ENCODE measurements at places on chromosomes 7 and 10.

DNA sequence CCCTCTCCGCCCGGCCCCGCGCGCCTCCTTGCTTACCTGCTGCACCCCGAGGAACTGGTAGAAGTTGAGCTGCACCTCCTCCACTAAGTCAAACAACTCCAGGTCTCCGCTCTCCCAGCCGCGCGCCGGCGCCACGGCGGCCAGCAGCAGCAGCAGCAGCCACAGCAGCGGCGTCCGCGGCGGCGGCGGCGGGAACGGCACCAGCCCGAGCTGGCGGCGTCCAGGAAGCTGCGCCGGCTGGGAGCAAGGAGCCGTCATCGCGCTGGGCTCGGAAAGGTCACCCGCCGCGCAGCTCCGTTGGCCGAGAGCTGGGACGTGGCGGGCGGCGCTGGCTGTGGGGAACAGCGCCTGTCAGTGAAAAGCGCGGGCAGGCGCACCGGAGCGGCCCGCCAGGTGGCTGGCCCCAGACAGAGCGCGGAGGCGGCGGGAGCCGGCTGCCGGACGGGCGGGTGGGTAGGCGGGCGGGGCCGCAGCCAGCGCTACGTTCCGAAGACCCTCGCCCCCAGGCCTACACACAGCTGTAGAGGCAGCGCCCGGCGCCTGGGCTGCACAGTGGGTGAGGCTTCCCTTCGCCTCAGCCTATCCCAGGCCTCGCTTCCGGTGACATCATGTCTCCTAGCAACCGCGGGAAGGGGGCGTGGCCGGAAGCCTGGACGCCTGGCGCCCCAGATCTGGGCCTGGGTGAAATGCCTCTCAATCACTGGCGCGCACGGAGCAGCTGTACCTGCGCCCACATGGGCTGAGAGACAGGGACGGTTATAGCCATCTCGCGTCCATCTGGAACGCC is at the start of gene DNAJC1:
TSS of gene DNAJC1 (minus strand) at position 554 of the 787 bp plus-strand sequence. CDS start at position 258, 296 bp downstream.
- DNase-seq, result peak; percentile 63

- no peak for DNase-seq
These were observed 10.1 kb upstream of the ADRB1 start for GRCh38 chr10:114033566-114033965.

GRCh38 chr7:101743241-101743994 is 74.0 kb upstream of the CUX1 start:
- no peak for DNase-seq

DNA sequence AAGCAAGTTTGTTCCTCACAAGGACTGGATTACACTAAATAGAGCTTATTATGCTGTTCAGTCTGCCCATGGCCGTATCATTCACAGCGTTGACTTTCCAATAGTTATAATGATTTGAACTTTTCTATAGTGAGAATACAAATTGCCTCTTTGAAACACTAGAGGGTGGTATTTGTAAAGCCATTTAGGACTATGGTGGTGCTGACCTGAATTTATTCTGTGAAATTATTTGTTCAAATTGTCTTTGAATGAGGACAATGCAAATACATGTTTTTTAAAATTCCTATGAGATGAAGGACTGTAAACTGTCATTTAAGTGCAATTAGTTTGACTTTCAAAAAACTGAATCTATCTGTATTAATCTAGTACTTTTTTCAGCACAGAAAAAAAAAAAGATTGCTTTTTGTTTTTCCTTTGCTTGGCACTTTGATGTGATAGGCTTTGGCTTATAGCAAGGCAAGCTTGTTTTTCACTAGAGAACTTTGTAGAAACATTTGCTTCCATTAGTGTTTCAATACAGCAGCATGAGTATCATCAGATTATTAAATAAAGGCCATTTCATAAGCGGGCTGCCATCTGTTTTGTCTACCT is 122.7 kb upstream of the TMEM229A start:
- peak; percentile 34 for DNase-seq

DNA sequence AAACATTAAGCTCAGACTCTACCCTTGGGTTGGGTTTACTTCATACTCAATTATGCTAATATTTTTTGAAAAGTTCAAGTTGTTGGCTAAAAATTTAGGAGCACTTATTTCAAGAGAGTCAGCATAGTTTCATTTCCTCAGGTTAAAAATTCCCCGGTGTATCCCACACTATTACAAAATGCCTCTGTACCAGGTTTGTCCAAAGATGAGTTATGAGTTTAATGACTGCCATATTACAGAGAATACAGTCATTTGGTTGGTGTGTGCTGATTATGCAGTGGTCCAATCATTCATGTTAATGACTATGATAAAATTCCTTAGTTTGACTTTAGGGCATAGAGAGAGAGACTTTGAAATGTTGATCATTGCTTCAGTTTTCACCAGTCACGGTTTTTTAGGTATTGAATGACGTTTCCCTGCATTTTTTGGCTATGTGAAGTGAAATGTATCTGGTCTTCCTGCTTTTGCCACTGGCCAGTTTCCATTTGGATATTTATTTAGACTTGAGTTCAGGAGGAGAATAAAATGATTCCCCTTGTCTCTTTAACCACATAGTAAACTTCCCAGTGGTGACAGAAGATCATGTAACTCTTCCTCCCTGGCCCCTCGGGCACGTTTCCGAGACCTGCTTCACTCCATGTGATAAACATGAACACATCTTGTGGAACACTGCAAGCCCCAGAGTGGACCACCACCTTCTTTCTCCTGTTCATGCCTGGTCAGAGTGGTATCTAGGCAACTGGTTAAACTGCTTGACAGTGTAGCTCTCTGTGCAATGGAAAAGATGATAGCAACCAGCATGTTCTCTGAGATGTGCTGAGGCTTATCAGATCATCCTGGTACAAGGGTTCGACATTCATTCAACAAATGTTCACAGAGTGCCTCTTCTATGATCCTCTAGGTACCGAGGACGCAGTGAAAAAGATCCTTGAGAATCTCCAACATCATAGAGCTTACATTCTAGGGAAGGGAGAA is 153.6 kb downstream of the CACNB2 start:
- no peak for DNase-seq

GRCh38 chr7:93574646-93575554 is at the start of gene CALCR:
TSS of gene CALCR (minus strand) at chr7:93574724. CDS start at chr7:93486981, 87,743 bp downstream.
- DNase-seq, result no peak

GRCh38 chr10:12501841-12502525 is 152.6 kb downstream of the CAMK1D start:
- no peak for DNase-seq

DNA sequence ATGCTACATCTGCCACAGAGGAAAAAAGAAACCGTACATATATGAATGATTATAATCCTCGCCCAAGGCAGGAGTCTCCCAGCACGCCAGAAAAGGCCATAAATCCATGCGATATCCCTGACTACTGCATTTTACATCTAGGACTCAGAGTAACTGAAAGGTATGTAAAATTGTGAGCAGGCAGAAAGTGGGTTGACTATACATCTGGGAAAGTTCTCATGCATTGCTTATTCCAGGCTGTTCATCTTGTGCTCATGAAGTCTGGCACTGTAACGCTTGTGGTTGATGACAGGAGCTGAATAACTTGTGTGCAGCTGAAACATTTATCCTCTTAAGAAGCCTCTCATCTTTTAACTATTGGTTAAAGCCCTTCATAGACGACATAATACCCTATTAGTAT is 193.4 kb upstream of the STEAP4 start:
- no peak for DNase-seq

DNA sequence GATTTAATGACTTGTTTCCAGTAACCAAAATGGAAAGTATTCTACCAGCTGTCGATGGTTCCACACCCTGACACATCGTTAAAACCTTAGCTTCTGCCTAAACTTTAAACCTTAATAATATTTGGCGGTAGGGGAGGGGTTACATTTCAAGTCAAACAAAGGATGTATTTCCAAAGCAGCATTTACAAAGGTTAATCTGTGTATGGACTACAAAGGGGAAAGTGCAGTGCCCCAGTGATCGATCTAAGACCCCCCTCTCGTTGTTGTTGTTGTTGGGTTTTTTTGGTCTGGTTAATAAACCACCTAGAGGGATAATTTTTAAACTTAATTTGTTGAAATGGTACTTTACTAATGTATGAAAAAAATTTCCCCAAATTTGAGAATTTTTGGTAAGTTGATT is 1.1 kb upstream of the STEAP2 start:
- DNase-seq, result no peak

DNA sequence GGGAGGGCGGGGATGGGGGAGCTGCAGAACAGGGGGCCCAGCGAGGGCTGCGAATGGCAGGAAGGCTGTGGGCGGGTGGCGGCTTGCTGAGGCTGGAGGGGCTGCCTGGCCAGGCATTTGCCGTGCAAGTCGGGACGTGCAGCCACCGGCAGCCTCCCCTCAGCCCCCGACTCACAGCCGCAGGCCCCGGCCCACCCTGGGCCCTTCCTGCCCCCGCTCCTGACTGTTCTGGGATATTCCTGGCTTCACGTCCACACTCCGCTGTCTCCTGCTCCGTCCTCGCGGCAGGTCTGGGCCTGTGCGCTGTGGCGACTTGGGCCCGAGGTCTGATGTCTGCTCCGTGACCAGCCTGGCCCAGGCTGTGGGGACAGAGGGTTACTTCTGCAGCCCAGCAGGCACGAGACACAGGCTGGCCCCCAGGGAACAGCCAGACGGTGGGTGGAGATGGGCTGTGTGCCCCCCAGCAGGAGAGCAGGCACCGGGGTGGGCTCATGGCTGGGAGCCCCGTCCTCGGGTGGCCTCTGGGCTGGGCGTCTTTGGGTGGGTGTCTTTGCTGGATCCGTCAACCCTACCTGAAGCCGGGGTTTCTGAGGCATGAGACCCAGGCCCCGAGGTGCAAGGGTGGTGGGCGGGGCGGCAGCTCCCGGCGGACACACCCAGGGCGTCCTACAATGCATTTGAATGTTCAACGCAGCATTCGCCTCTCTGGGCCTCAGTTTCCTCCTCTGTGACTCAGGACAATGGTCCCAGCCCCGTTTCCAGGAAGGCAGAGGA is 86.5 kb downstream of the FOXL3 start:
- no peak for DNase-seq

DNA sequence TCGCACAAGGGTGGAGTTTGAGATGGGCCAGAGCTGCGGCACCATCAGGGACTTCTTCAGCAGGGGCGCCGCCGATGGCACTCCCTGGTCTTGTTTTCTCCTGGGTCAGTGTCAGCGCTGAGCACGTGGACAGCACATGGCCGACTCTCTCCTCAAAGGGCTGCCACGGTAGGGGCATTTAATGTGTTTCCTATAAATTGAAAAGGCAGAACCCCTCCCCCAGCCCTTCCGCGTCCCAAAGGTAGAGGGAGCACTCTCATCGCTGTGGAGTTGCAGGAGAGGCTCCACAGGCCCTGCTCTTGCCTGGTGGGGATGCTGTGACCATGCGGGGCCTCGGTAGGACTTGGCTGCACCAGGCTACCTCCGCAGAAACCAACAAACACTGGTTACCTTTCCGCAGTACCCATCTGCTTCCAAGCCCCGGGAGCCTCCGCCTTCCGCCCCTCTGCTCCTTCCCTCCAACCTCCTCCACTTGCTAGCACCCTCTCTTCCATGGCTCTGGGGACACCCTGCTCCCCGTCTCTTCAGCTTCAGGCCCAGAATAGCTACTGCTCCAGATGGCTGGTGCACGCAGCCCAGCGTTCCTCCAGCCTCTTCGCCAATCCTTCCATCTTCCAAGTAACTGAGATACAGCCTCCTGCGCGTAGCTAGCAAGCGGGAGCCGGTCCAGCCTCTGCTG is 166.3 kb upstream of the ADCY1 start:
- DNase-seq, result no peak

DNA sequence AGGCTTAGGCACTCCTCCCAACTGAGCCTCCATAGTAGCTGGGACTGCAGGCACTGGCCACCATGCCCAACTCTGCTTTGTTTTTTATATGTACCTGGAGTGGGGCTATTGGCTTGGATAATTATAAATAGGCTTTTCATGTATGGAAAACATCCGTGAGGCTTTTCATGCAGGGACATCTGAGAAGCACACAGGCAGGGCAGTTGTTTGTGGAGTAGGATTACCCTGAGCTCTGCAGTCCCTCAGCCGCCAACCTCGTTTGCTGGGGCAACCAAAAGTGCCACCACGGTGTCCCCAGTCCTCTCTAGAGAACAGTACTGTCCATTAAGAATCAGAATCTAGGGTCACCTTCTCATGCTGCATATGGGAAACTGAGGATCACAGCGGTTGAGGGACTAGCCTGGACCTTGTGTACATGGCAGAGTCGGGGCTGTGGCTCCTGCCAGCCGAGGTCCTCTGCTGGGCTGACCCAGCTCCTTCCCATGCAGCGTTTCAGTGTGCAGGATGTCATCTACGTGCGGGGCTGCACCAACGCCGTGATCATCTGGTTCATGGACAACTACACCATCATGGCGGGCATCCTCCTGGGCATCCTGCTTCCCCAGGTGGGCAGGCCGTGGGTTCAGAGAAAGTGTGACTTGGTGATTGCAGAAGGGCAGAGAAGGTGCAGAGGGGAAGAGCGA is 54.5 kb downstream of the TSPAN15 start:
- no peak for DNase-seq

DNA sequence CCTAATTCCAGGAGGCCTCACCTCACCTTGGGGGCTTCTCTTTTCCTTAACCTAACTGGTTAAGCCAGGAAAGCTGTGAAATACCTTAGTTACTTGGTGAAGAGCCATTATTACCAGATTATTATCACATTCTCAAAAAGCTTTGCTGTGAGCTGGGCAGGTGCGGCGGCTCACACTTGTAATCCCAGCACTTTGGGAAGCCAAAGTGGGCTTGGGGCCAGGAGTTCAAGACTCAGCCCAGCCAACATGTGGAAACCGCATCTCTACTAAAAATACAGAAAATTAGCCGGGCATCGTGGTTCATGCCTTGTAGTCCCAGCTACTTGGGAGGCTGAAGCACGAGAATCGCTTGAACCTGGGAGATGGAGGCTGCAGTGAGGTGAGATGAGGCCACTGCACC is 102.4 kb upstream of the KLF6 start:
- no peak for DNase-seq

GRCh38 chr10:84706431-84706830 is 378.0 kb downstream of the CCSER2 start:
- DNase-seq, result no peak

- DNase-seq, result no peak
These were observed 18.8 kb downstream of the FIGNL1 start for GRCh38 chr7:50431316-50431715.

DNA sequence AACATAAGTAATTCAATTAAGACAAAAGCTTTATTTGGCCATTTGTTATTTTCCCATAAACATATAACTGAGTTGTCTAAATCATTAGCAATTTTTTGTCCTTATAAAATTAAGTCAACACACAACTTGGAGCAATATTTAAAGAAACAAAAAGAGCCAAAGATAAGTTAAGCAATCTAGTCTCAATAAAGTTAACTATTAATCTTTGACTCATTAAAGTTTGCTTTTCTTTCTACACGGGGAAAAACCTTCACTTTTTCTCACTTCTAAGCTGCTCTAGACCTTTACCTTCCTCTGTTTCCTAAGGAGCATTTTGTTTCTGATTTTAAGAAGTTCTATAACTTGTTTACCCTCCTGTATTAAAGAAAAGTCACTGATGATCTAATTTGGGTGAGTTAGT is 867.1 kb upstream of the PHF14 start:
- no peak for DNase-seq

GRCh38 chr10:61991166-61991565 is 89.7 kb downstream of the ARID5B start:
- DNase-seq, result no peak

- DNase-seq, result no peak
These were observed 242.7 kb upstream of the SEMA3C start for GRCh38 chr7:81161451-81162075.

GRCh38 chr10:71725998-71726579 is 6.5 kb upstream of the C10orf105 start:
- no peak for DNase-seq
